ENCODE measurements at places on chromosomes 5 and 9. TPM values are rescaled to one million over a fixed set of nuclear protein-coding genes. Genes with fewer than 3 reads are reported as not detected.

Gene NUP214
- total RNA-seq, result 52.2 TPM

- H3K4me1 ChIP-seq, result peaks cover 5% of the 10 kb centered on the region
- H3K27ac ChIP-seq, result no peak overlapping the region
- no peak for DNase-seq
These were observed 167.4 kb downstream of the SLIT3 start for GRCh38 chr5:169133531-169133930.

Gene NUTM2F
- total RNA-seq, result not detected

DNA sequence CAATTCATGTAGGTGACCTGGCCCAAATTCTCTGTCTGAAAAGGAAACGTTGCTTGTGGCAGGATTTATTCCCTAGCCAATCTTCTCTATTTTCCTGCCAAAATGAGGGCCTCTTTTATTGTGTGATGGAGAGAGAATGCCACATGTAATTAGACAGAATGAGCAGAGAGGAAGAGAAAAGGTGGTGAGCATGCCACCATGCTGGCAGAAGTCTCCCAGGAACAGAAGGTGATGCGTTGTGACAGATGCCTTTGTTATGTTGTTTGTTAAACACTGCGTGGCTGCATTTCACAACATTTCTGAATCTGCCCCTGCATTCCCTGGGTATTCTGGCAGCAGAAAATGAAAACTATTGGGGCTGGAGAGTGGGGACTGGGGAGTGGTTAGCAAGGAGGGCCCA lies 577.6 kb downstream of the TLR4 start:
- H3K4me1 ChIP-seq, result no peaks in the 10 kb centered on the region
- H3K4me3 ChIP-seq, result no peak overlapping the region
- H3K27ac ChIP-seq, result no peak overlapping the region
- H3K27me3 ChIP-seq, result no peaks in the 10 kb centered on the region

- H3K4me1 ChIP-seq, result no peaks in the 10 kb centered on the region
- no peak for DNase-seq
- peaks cover 4% of the 10 kb centered on the region for H3K27me3 ChIP-seq
- no peaks in the 10 kb centered on the region for H3K36me3 ChIP-seq
- H3K4me3 ChIP-seq, result no peak overlapping the region
These were observed 14.6 kb downstream of the PLEKHG4B start for GRCh38 chr5:106587-106986.

Gene SH2D3C
- 85.3 TPM for total RNA-seq

Gene TRAF1
- 6.0 TPM for total RNA-seq

Gene GDA
- total RNA-seq, result 0.20 TPM

DNA sequence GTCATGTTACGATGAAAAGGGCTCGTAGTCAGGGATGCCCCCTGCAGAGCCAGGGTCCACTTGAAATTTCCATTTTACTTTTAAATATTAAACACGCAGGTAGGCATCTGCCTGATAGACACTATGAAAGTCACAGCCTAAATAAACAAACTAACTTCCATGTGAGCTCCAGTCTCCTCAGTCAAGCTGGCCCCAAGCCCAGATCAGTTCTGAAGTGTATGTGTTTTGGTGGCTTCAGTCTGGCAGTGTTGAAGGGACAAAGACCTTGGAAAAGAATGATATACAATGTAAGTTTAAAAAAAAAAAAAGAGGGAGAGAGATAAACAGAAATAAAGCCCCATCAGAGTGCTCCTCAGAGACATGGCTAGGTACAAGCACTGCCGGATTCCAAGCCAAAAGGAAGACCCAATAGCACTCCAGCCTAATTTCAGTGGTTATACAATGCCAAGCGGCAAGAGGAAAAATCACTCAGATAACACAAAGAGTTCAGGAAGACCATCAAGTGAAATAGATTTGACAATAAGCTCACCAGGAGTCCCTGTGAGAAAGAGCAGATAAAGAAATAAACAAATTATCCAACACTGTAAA lies 181.0 kb downstream of the BNC2 start:
- peaks cover 4% of the 10 kb centered on the region for H3K4me1 ChIP-seq
- H3K27ac ChIP-seq, result no peak overlapping the region
- H3K36me3 ChIP-seq, result no peaks in the 10 kb centered on the region
- H3K4me3 ChIP-seq, result no peak overlapping the region
- DNase-seq, result no peak

GRCh38 chr5:81226949-81227348 lies 6.2 kb upstream of the CKMT2 start:
- DNase-seq, result no peak
- H3K36me3 ChIP-seq, result no peaks in the 10 kb centered on the region
- no peak overlapping the region for H3K4me3 ChIP-seq
- no peaks in the 10 kb centered on the region for H3K4me1 ChIP-seq
- no peak overlapping the region for H3K27ac ChIP-seq

DNA sequence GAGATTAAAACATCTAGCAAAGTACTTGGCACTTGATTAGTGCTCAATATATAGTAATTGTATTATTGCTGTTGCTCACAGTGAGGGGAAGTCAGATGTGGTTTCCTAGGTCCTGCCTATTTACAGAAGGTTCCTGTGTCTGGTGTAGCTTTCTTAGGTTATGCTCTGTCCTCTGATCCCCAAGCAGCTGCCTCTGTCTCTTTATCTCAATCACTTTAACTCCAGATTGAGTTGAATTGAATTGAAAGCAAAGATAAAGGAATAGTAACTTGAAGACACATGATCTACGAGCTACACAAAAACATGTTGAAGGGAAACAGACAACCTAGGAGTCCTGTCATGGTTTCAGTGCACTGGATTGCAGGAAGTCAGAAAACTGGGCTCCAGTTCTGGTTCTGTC lies 113.9 kb upstream of the ADAMTSL1 start:
- no peak for DNase-seq
- no peaks in the 10 kb centered on the region for H3K36me3 ChIP-seq
- H3K4me1 ChIP-seq, result no peaks in the 10 kb centered on the region
- H3K27ac ChIP-seq, result no peak overlapping the region
- H3K27me3 ChIP-seq, result no peaks in the 10 kb centered on the region

Gene PCDHA1
- total RNA-seq, result not detected

DNA sequence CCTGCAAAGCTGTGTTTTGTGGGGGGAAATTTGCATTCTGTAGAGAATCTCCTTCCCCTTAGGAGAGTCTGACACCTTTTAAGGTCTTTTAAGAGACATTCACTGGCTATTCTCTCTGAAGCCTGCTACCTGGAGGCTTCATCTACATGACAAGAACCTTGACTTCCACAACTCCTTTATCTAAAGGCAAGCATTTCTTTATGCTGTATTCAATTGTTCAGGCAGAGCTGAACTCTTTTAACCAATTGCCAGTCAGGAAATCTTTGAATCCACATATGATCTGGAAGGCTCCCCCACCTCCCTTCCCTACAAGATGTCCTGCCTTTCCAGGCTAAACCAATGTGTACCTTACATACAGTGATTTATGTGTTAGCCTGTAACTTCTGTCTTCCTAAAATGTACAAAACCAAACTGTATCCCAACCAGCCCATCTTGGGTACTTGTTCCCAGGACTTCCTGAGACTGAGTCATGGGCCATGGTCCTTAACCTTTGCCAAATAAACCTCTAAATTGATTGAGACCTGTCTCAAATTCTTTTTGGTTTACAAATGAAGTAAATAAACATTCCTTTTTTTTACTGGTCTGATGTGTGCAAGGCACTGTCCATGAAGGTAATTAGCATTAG lies 9.9 kb downstream of the C9orf85 start:
- no peaks in the 10 kb centered on the region for H3K27me3 ChIP-seq
- H3K27ac ChIP-seq, result no peak overlapping the region
- no peak overlapping the region for H3K4me3 ChIP-seq
- no peaks in the 10 kb centered on the region for H3K36me3 ChIP-seq

Gene SLC46A2
- 17.0 TPM for total RNA-seq

DNA sequence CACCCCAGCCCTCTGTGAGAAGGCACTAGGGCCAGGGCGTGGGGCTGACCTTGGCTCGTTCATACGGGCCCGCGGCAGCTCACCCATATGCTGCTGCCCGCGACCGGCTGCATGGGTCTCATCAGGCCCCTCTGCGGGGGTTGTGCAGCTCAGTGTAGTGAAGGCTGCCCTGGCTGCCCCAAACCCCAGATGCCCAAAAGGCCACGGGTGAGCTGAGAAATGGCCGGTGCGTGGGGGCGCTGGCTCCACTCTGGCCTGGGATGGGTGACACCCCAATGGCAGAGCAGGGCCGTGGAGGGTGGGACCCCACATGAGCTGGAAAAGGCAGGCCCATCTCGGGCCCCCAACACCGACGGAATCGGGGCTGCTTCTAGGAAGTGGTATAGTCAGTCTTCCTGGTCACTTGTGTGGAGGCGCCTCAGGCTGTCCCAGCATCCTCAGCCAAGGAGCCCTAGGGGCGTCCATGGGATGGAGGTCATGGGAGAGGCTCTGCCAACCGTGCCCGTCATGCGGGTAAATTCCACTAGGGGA lies 19.4 kb upstream of the LRRC14B start:
- peaks cover 8% of the 10 kb centered on the region for H3K4me1 ChIP-seq
- no peaks in the 10 kb centered on the region for H3K36me3 ChIP-seq
- no peaks in the 10 kb centered on the region for H3K27me3 ChIP-seq
- H3K4me3 ChIP-seq, result no peak overlapping the region
- H3K27ac ChIP-seq, result no peak overlapping the region

- no peak overlapping the region for H3K4me3 ChIP-seq
- H3K4me1 ChIP-seq, result peaks cover 27% of the 10 kb centered on the region
- no peaks in the 10 kb centered on the region for H3K27me3 ChIP-seq
- no peaks in the 10 kb centered on the region for H3K36me3 ChIP-seq
- H3K27ac ChIP-seq, result peak overlapping the region; percentile 64
These were observed 90.3 kb upstream of the ZNF366 start for GRCh38 chr5:72597456-72597948.

Gene GCNT4
- 2.8 TPM for total RNA-seq

- H3K4me1 ChIP-seq, result no peaks in the 10 kb centered on the region
- no peak overlapping the region for H3K27ac ChIP-seq
- no peaks in the 10 kb centered on the region for H3K36me3 ChIP-seq
- no peak overlapping the region for H3K4me3 ChIP-seq
- H3K27me3 ChIP-seq, result peaks cover 12% of the 10 kb centered on the region
- DNase-seq, result no peak
These were observed 287.8 kb upstream of the TUT7 start for GRCh38 chr9:86641970-86642369.

GRCh38 chr5:53246042-53246836 lies 136.7 kb upstream of the MOCS2 start:
- H3K27ac ChIP-seq, result no peak overlapping the region
- H3K4me1 ChIP-seq, result no peaks in the 10 kb centered on the region
- H3K27me3 ChIP-seq, result no peaks in the 10 kb centered on the region
- DNase-seq, result no peak
- no peak overlapping the region for H3K4me3 ChIP-seq

DNA sequence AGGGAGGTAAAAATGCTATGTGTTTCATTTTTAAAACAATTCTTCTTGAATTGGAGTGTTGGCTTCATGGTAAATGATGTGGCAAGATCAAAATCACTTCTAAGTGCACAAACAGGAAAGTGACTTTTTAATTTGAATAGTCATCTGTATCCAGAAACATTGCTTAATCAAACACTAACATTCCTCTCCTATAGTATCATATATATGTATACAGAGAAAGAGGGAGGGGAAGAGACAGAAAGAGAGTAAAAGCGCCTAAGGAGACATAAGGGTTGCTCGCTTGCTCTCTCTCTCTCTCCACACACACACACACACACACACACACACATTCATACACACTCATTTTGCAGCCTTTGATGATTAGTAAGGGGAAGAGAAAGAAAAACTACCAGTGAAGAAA lies 95.4 kb upstream of the PRDM9 start:
- no peak overlapping the region for H3K4me3 ChIP-seq
- no peak for DNase-seq
- no peaks in the 10 kb centered on the region for H3K4me1 ChIP-seq
- no peaks in the 10 kb centered on the region for H3K27me3 ChIP-seq

Gene PCDHB7
- total RNA-seq, result 2.8 TPM

Gene SLC34A1
- not detected for total RNA-seq

Measured in upper lobe of right lung (tissue), 1 donor.